ENCODE measurements at places on chromosomes 2 and 18. TPM values are rescaled to one million over a fixed set of nuclear protein-coding genes. Genes with fewer than 3 reads are reported as not detected.

The LBX2 gene
- 0.37 TPM for polyA plus RNA-seq

The PCARE gene
- polyA plus RNA-seq, result not detected

The SPATA3 gene
- polyA plus RNA-seq, result not detected

The REG3G gene
- not detected for polyA plus RNA-seq

The ANKRD30BL gene
- not detected for polyA plus RNA-seq
